ENCODE measurements at places on chromosomes 1 and 21.
A peak's percentile ranks its signal among the peaks of the same experiment; 100 is the strongest.

GRCh38 chr1:93997756-93998155 lies 88.5 kb upstream of the GCLM start:
- DNase-seq: no peak
- H3K27me3 ChIP-seq: peaks cover 27% of the 10 kb centered on the region
- H3K36me3 ChIP-seq: no peaks in the 10 kb centered on the region
- no peak overlapping the region for H3K27ac ChIP-seq
- no peak overlapping the region for H3K4me3 ChIP-seq

DNA sequence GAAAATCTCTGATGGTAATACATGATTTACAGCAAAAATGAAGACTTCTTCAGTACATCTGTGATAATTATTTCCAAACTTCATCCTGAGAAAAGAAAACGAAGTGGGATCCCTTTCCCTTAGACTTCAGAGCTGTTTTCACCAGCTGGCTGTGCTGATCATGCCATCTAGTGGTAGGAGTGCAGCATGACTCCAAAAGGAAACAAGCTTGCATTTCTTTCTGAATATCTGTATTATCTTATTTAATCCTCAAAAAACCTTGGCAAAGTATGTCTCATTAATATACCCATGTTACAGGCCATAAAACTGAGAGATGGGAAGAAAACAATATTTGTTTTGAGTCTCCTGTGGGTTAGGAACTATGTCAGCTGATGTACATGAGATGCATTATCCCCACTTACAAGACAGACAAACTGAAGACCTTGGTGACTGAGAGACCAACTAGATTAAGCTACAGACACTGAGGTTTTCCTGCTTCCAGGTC lies 9.8 kb upstream of the GJA8 start:
- H3K27ac ChIP-seq: no peak overlapping the region
- H3K4me1 ChIP-seq: peaks cover 6% of the 10 kb centered on the region
- DNase-seq: no peak
- H3K27me3 ChIP-seq: peaks cover 6% of the 10 kb centered on the region
- no peaks in the 10 kb centered on the region for H3K36me3 ChIP-seq

DNA sequence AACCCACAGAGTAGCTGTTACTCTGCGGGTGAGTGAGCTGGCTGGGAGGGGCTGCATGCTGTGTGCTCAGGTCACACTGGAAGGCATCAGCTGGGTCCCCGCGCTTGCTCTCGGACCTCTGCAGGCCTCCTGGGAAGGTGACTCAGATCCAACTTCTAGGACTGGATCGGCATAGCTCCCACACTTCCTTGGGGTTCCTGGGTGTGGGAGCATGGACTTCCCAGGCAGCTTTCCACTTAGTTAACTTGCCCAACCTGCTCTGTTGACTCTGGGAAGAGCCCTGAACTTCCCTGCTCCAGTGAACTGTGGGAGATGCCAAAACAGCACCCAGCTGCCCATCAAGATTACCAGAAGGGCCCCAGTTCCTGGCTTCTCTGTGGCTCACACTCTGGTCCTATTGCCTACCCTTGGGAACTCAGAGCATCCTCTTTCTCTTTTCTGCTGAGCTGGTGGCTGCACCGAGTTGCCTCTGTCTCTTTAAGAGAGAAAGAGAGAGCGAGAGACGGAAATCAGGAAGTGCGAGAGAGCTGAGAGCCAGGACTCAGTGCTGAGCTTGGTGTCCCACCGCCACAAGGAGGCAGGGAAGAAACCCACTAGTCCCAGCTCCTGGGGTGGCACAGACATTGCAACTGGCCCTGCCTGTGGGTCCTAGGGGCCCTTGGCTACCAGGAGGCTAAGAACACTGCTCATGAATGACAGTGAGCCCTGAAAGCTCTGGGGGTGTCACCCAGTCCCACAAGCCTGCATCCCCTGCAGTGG lies at the start of gene IKBKE:
IKBKE (plus strand) TSS at position 544 of the 759 bp plus-strand sequence. CDS start 2,752 bp downstream, outside the sequence.
- peak within 1 kb of the TSS; percentile 94 for H3K4me3 ChIP-seq
- H3K4me1 ChIP-seq: peaks cover 80% of the 10 kb centered on the region
- H3K36me3 ChIP-seq: peaks cover 33% of the 10 kb centered on the region
- no peaks in the 10 kb centered on the region for H3K27me3 ChIP-seq

- no peak for DNase-seq
- no peaks in the 10 kb centered on the region for H3K36me3 ChIP-seq
- no peak overlapping the region for H3K4me3 ChIP-seq
- no peak overlapping the region for H3K27ac ChIP-seq
- H3K4me1 ChIP-seq: peaks cover 13% of the 10 kb centered on the region
Measured at GRCh38 chr1:100526894-100527293, 11.0 kb upstream of the GPR88 start.

GRCh38 chr1:31327381-31327780 lies 30.5 kb downstream of the ZCCHC17 start:
- DNase-seq: no peak
- no peak overlapping the region for H3K4me3 ChIP-seq
- peaks cover 10% of the 10 kb centered on the region for H3K36me3 ChIP-seq
- no peaks in the 10 kb centered on the region for H3K4me1 ChIP-seq
- no peak overlapping the region for H3K27ac ChIP-seq
- H3K27me3 ChIP-seq: no peaks in the 10 kb centered on the region

GRCh38 chr1:39431927-39432326 lies 59.5 kb upstream of the BMP8A start:
- no peak overlapping the region for H3K27ac ChIP-seq
- no peak for DNase-seq
- peaks cover 2% of the 10 kb centered on the region for H3K4me1 ChIP-seq
- H3K36me3 ChIP-seq: peaks cover 88% of the 10 kb centered on the region
- H3K4me3 ChIP-seq: no peak overlapping the region

GRCh38 chr1:68717330-68717729 lies 220.4 kb upstream of the DEPDC1 start:
- H3K27me3 ChIP-seq: no peaks in the 10 kb centered on the region
- no peaks in the 10 kb centered on the region for H3K36me3 ChIP-seq
- no peak overlapping the region for H3K4me3 ChIP-seq
- no peak for DNase-seq
- H3K4me1 ChIP-seq: no peaks in the 10 kb centered on the region
- no peak overlapping the region for H3K27ac ChIP-seq

- no peaks in the 10 kb centered on the region for H3K36me3 ChIP-seq
- H3K27ac ChIP-seq: no peak overlapping the region
- no peak for DNase-seq
- no peaks in the 10 kb centered on the region for H3K27me3 ChIP-seq
- H3K4me3 ChIP-seq: no peak overlapping the region
Measured at GRCh38 chr21:19998453-19998852, 999.8 kb upstream of the NCAM2 start.

- H3K36me3 ChIP-seq: peaks cover 5% of the 10 kb centered on the region
- no peak overlapping the region for H3K27ac ChIP-seq
- H3K4me3 ChIP-seq: no peak overlapping the region
- DNase-seq: no peak
- H3K27me3 ChIP-seq: no peaks in the 10 kb centered on the region
Measured at GRCh38 chr1:174391716-174392115, 56.0 kb upstream of the GPR52 start.

GRCh38 chr1:118815909-118816308 lies 172.2 kb downstream of the TBX15 start:
- H3K27ac ChIP-seq: no peak overlapping the region
- H3K36me3 ChIP-seq: no peaks in the 10 kb centered on the region
- H3K4me1 ChIP-seq: no peaks in the 10 kb centered on the region
- H3K27me3 ChIP-seq: no peaks in the 10 kb centered on the region
- H3K4me3 ChIP-seq: no peak overlapping the region
- DNase-seq: no peak

- no peak overlapping the region for H3K27ac ChIP-seq
- no peak overlapping the region for H3K4me3 ChIP-seq
- H3K4me1 ChIP-seq: no peaks in the 10 kb centered on the region
- DNase-seq: no peak
- H3K27me3 ChIP-seq: peaks cover 4% of the 10 kb centered on the region
Measured at GRCh38 chr1:70819785-70820184, 227.8 kb downstream of the PTGER3 start.

GRCh38 chr1:17232759-17233661 lies 15.9 kb upstream of the PADI3 start:
- no peak overlapping the region for H3K4me3 ChIP-seq
- H3K4me1 ChIP-seq: no peaks in the 10 kb centered on the region
- no peak for DNase-seq
- H3K27me3 ChIP-seq: no peaks in the 10 kb centered on the region

DNA sequence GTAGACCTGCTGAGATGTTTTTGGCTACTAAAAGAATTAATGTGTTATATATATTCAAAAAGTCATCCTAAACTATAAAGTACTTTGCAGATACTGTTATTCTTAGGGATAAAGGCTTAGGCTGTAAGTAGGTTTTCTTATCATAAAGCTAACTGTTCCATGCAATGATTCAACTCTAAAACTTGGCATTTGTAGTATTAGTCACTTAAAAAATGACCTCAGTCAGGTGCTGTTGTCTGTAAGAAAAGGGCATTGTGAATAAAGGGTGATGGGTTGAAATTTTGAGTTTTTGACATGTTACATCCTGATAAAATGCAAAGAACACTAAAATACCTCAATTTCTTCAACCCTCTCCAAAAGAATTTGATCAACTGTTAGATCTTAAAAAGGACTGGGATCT lies 32.9 kb downstream of the ADCY10 start:
- H3K4me3 ChIP-seq: no peak overlapping the region
- H3K27me3 ChIP-seq: peaks cover 4% of the 10 kb centered on the region
- no peak for DNase-seq
- H3K4me1 ChIP-seq: no peaks in the 10 kb centered on the region
- H3K27ac ChIP-seq: no peak overlapping the region

GRCh38 chr1:165376041-165376810 lies 19.7 kb upstream of the LMX1A start:
- no peak overlapping the region for H3K27ac ChIP-seq
- no peaks in the 10 kb centered on the region for H3K36me3 ChIP-seq
- peaks cover 14% of the 10 kb centered on the region for H3K4me1 ChIP-seq
- peak overlapping the region; percentile 18 for H3K4me3 ChIP-seq
- peaks cover 70% of the 10 kb centered on the region for H3K27me3 ChIP-seq

- H3K27me3 ChIP-seq: no peaks in the 10 kb centered on the region
- no peak overlapping the region for H3K27ac ChIP-seq
- no peak overlapping the region for H3K4me3 ChIP-seq
Measured at GRCh38 chr1:64005801-64006200, 197.6 kb upstream of the UBE2U start.

DNA sequence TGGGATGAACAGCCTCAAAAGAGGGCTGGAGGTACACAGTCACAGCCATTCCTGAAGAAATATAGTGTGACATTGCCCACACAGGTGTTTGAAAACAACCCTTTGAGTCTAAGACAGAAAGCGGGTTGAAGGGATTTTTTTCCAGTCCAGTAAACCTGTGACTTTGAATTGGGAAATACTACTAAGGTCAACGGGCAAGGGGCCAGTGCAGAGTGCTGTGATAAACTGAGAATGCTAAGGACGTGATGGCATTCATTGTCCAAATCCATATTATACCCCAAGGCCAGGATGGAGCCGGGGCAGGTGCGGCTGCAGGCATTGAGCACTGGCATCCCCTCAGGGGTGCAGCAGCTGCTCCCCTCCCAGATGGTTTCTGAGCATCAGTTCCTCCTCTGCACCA lies 36.6 kb downstream of the KIAA0040 start:
- DNase-seq: no peak
- peaks cover 27% of the 10 kb centered on the region for H3K4me1 ChIP-seq
- no peak overlapping the region for H3K27ac ChIP-seq
- H3K4me3 ChIP-seq: no peak overlapping the region

DNA sequence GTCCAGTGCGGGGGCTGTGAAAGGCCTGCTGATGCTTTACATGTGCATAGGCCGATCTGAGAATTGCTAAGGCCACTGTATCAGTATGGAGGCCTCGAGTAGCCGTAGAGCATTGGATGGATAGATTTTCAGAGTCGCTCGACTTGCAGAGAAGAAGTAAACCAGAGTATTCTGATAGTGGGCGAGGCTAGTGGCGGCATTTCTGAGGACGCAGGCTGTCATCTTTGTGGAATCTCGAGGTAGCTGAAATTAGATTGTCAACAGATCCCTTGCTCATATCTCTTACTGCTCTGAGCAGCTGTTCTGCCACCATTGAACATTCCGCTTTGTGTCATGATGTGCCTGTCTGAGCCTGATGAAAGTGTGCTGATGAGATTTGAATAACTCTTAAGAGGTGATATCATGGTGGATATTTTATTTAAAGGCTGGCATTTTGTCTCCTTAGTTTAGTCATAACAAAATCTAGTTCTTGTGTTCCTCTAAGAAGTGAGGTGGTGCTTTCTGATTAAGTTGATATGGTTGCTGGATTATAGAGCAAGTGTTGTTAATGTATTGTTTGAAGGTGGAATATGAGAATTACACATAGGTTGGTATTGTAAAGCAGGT lies 1.5 kb downstream of the KIF1B start:
- H3K4me3 ChIP-seq: peak overlapping the region; percentile 71
- peak overlapping the region; percentile 84 for H3K27ac ChIP-seq
- no peaks in the 10 kb centered on the region for H3K36me3 ChIP-seq
- DNase-seq: no peak

GRCh38 chr1:59747420-59748024 lies 67.2 kb upstream of the HOOK1 start:
- H3K4me3 ChIP-seq: no peak overlapping the region
- DNase-seq: no peak
- H3K4me1 ChIP-seq: peaks cover 5% of the 10 kb centered on the region
- no peaks in the 10 kb centered on the region for H3K27me3 ChIP-seq
- H3K36me3 ChIP-seq: no peaks in the 10 kb centered on the region
- H3K27ac ChIP-seq: no peak overlapping the region

DNA sequence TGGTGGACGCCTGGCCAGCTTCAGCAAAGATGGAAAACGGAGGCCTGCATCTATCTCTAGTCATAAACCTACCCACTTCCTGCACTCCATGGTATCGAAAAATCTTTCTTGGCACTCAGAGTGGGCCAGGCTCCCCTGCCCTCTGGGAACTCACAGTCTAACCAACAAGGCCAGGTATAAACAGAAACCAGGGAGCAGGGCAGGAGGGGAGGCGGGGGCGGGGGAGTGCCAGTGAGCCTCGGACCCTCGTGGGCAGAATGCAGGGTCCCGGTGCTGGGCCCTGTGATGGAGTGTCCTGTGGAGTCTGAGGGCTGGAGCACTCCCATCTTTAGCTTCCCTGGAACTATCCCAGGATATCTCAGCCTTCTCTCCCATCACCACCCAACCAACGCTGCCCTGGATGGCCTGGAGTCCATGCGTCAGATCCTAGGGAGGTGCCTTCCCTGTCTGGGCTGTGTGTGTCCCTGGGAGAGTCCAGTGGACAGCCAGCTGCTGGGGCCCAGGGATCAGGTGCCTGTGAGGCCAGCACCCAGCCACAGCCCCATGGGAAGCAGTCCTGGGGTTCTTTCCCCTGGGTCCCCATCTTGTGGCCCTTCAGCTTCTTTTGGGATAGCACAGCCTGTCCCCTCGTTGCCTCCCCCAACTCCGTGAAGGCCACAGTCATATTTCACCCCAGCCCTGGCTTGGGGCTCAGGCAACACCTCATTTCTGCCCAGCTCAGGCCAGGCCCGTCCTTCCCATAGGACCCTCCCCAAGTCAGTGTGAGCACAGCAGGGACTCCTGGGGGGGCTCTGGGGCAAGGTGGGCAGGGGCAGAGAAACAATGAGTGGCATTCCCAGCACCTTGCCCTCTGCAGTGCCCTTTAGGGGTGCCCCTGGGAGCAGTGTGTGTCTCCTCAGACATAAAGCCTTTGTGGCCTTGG lies 1.1 kb upstream of the EPS8L3 start:
- no peak for DNase-seq
- no peaks in the 10 kb centered on the region for H3K36me3 ChIP-seq
- H3K27me3 ChIP-seq: no peaks in the 10 kb centered on the region
- H3K4me1 ChIP-seq: peaks cover 5% of the 10 kb centered on the region

Measured in activated T-helper 2 cell treated with anti-CD3 and anti-CD28 coated beads, Interferon-gamma antibody, Interleukin-2, Interleukin-4, amounts not matched to agents 10 μg/mL and 5 μg/mL and 100 μg/mL, durations not matched to agents 14 hours and 24 hours and 36 hours (primary cell).